CD4-positive, alpha-beta memory T cell (primary cell): ENCODE measurements at places on chromosomes 1 and 21.

- no peak for DNase-seq
Observed at GRCh38 chr1:29810121-29811120, 574.1 kb downstream of the PTPRU start.

DNA sequence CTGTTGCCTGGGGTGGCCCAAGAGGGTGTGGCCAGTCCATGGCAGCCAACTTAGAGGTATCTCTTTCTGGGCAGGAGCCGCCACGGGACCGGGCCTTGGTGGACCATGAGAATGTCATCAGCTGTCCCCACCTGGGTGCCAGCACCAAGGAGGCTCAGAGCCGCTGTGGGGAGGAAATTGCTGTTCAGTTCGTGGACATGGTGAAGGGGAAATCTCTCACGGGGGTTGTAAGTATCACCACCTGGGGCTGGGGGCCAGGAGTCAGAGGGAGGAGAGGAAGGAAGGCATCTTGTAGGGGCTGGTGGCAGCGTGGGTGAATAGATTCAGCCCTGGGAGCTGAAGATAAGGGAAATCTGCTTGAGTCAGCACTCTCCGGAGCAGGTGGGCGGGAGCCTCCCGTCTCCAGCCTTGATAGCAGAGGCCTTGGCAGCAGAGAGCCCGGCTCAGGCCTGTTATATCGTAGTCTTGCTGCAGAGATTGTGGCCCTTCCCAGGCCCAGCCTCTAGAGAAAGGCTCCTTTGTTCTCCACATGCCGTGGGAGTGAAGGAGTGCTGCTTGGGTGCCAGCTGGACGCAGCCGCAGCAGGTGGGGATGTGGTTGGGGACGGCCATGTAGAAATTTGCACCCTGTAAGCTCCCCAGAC is 25.4 kb downstream of the PHGDH start:
- no peak for DNase-seq

GRCh38 chr1:22808676-22809483 is 98.2 kb downstream of the EPHB2 start:
- DNase-seq: no peak

DNA sequence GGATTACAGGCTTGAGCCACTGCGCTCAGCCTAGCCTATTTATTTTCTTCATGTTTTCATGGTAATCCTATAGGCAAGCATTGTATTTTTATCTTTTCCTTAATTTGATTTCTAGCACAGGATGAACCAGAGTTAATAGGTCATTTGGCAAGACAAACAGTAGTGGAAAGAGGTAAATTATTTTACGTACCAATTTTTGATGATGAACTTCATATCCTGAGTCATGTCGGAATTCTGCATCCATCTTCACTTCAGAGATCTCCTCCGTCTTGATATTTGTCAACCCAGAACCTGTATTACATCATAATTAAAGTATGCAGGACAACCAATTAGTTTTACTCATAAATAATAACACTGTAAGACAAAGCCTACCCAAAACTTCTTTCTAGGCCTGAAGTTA is 162.6 kb downstream of the GABPA start:
- DNase-seq: no peak

DNA sequence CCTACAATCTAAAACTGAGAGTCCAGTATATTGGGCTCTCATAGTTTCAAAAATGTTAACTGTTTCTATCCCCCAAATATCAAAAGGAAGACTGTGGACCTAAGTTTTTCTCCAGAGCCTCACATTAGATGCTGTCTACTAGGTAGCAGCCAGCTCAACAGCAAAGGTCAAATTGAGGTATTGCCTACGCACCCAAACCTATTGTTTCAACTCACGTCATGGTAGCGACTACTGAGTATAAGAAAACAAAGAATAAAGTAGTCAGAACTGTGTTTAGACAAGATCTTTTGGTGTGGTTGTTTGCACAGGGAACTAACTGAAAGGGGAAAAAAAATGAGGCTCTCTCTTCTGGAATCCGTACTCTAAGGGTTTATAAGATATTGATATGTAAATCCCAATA is 173.2 kb downstream of the LBR start:
- DNase-seq: no peak

DNA sequence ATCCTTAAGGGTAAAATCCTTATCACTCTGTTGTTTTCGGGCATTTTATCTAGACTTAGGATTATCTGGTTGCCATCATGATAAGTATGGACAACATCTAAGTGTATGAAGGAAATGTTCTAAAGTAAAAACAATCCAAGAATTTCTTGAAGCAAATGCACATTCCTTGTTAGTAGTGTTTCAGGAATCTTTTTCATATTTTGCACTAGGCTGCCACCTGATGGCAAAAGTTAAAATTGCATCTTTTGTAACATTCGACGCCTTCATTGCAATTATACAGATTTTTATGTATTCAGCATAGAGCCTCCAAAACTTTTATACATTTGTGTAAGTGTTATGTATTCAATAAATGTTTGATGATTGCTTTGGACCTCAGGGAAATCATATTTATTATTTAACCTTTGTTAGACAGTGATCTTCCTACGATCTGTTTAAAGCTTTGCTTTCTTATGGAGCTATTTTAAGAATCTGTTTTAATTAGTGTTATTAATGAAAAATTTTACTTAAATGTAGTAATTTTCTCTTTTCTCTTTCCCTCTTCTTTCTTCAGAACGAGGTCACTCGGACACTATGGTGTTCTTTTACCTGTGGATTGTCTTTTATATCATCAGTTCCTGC is 49.4 kb upstream of the KIAA1614 start:
- peak; percentile 31 for DNase-seq

DNA sequence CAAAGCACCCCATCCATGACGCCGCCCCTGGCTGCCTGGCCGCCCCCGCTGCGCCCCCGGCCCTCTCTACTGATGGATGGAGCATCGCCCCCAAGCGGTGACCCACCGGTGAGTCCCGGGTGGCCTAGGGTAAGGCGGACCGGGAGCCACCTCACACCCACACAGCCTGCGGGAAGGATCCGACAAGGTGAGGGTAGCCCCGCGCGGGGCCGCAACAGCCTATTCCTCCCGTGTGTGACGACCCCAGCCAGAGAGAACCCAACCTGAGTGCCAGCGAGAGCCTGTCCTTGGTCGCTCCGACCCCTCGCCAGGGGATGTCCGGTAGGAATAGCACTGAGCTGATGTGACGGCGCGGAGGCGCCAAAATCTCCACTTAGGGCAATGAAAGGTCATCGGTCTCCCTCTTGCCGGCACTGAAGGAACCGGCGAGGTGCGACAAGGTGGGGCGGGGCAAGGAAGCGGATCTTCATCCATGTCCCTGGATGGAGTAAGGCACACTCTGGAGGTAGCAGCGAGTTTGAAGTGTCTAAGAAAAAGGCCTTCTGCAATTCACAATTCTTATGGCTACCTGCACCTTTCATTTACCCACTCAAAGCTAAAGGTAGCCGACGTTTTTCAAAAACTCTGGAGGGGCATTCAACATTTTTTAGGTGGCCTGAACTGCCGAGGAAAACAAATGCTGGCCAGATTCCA is 19.7 kb upstream of the CHIA start:
- DNase-seq: no peak

- DNase-seq: no peak
Observed at GRCh38 chr1:107076841-107077240, 20.4 kb downstream of the PRMT6 start.

GRCh38 chr1:163661391-163661790 is 339.6 kb downstream of the NUF2 start:
- DNase-seq: no peak
